Cortex of kidney (tissue), 1 donor: ENCODE measurements at places on chromosomes 3 and 15.

DNA sequence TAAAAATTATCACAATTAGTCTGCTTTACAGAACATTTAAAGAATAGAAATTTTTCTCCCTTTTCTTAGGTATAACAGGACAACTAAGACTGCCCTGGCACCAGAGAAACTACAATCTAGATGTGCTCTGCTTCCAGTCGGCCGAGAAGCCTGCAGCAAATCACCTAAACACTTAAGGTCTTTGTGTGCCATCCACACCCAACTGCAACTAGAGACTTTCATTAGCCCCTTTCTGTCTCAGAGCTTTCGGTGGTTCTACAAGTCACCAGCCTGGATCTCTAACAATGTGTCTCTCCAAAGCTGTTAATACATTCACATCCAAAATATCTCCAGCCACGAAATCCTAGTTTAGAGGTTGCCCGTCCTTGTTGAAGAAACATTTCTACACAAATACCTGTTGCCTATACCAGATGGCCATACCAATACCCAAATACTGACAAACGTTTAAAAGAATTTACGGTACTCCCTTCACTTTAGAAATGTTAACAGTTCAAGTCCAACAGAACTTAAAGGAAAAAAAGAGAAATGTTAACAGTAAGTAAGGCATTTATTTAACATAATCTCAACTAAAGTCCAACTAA lies 6.7 kb downstream of the PRC1 start:
- no peak for DNase-seq

DNA sequence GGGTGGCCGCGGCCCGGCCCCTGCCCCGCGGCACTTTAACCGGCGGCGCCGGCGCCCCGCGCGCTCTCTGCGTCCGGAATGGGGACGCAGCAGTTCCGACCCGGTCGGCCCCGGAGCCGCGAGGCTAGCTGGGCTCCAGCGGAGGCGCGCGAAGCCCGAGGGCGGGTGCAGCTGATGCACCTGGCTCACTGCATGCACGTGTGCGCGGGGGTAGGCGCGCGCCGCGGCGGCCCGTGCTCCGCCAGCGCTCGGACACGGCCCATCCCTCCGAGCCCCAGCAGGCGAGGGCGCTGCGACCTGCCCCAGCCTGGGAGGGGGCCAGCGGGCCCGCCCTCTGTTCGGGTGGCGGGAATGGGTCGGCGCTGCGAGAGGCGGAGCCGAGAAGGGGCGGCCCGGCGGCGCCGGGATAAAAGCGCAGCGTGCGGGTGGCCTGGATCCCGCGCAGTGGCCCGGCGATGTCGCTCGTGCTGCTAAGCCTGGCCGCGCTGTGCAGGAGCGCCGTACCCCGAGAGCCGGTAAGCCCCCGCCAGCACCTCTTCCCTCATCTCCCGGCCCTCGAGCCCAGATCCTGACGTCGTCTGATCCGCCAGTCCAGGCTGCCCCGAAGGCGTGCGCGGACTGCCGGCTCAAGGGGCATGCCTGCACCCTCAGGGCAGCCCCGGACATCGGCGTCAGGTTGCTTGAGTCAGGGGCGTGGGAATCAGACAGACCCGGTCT lies at the start of the genes CHDH and IL17RB:
CHDH (minus strand) TSS at position 286 of the 717 bp plus-strand sequence. CDS start 22,411 bp downstream, outside the sequence.
IL17RB (plus strand) TSS at position 435 of the 717 bp plus-strand sequence; CDS start at position 456, 21 bp downstream.
- no peak for DNase-seq

DNA sequence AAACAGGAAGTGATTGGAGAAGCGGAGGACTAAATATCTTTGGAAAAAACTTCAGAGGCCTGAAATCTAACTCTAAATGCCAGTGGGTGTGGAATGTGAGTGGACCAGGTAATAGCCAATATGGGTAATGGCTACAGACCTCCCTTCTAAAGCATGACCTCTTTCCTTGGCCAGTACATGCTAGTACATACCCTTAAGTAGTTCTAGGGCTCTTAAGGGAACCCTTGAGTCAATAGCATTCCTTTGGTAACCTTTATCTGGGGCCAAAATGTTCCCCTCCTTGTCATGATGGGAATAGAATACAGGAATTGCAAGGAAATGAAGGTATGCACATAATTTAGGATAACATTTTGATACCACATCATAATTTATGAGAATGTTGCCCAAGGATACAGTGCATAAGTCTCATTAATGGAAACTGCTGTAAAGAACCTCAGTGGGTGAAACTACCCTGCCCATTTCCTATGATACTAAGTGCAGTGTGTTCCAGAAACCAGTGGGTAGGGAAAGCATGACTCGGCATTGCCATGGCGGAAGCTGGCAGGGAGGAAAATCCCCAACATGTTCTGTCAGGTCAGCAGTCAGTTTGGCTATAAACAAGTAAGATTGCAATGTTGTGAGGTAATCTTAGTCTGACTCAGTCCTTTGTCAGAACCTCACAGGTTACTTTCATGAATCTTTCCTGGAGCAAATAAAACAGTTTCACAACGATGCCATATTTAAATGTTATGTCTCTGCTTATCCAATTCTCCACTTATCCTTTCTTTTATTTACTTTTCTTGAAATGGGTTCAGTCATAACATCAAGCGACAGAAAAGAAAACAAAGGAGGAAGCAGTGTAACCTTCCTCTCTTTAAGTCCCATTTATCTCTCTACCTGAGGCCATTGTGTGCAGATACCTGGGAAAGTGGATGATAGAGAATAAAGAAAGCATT lies 23.5 kb upstream of the RAP2B start:
- no peak for DNase-seq

GRCh38 chr15:63195569-63196015 lies 6.2 kb downstream of the RAB8B start:
- DNase-seq, result no peak

GRCh38 chr3:115648559-115648958 lies 25.2 kb downstream of the GAP43 start:
- DNase-seq, result no peak

DNA sequence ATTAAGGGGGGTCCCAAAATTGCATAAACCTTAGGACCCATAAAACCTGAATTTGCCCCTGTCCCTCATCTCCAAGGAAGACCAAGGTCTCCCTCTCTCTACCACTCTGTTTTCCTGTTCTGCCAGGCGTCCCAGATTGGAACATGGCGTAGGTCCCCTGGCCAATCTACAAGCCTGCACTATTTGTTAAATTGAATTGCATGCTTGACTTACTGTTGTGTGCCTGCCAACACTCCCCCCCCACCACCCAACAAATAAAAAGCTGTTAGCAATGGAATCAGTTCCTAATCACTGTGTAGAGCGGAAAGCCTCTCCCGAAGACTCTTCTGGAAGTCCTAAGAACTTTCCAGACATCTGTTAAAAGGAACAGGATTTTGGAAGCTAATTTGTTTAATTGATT lies 11.7 kb downstream of the CTXND1 start:
- no peak for DNase-seq

- no peak for DNase-seq
Measured at GRCh38 chr3:187919048-187919447, 173.8 kb upstream of the BCL6 start.

DNA sequence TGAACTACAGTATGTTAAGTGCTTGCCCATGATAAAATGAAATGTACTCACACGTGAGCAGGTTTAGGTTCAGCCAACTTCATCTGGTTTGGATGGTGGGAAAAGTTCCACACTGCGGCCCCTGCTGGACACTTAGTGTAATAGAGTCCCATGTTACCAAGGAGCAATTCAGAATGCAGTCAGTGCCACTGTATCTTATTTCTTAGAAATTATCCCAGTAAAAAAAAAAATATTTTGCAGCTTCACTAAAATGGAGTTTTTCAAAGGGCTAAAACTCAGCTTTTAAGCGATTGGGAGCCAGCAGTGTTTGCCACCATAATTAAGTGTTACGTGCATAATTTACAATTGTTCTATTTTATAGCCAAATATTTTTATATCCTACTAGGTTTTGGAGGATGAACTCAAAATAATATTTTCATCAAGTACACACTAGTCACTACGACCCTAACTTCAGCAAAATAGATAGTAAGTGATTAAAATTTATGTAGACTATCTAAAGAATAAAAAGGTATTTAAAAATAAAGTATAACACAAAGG lies 371.7 kb upstream of the GBE1 start:
- DNase-seq, result no peak

GRCh38 chr3:143865302-143865701 lies 17.0 kb upstream of the SLC9A9 start:
- DNase-seq, result no peak

DNA sequence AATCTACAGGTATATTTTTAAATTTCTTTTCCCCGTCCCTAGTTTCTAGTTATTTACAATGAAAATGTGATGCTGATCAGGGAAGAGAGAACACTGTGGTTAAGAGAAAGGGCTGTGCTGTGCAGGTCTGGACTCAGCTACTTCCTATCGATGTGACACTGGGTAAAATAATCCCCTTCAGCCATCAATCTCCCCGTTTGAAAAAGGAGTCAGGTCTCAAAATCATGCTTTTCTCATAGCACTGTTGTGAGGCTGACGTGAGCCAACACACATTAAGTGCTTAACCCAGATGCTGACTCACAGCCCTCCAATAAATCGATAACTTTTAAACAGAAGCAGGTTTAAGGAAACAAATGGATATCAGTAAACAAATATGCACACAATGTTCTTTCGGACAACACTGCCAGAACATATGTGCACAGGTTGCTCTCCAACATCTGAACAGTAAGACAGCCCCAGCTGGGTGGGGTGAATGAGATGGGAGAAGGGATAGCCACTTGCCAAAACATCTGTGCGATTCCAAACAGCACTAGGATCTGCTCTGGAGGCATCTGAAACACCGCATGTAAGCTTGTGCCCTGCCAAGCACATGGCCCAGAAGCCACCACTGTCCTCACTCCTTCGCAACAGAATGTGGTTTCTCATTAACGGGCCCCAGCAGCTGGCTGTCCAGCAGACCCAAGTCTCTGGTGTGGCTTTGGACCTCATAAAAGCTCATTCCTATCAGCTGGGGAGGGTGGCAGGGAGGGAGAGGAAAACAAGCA lies 143.2 kb upstream of the PRICKLE2 start:
- DNase-seq, result no peak
